Type B pancreatic cell (in vitro differentiated cells): ENCODE measurements at places on chromosomes 4 and X. TPM values are rescaled to one million over a fixed set of nuclear protein-coding genes. Genes with fewer than 3 reads are reported as not detected.

Gene NAA10
- 73.8 and 82.7 TPM in 2 replicates for total RNA-seq

Gene TMSB15C
- total RNA-seq = 4.4 and 16.5 TPM in 2 replicates

Gene DCLK2
- total RNA-seq = 4.8 and 24.9 TPM in 2 replicates

Gene BEX2
- total RNA-seq = 24.3 and 39.4 TPM in 2 replicates

Gene GPR143
- total RNA-seq = 4.7 TPM in 2 replicates

GRCh38 chrX:7134981-7135380, 12.5 kb upstream of the STS start:
- no peak for DNase-seq

DNA sequence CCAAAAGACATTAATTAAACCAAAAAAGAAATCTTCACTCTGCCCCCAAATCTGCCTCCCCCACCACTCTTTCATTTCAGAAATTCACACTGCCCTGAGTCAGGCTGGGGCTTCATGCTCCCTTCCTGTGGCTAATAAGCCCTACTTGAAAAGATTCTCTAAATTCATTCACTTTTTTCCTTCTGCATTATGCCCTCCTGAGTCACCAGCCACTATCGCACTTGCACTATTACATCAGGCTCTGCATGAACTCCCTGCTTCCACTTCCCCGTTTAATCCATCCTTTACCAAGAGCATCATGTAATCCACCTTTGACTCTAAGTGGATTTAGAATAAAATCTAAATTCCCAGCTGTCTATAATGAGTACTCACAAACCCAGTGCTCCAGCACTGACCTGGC, 295.4 kb upstream of the KLF3 start:
- no peak for DNase-seq

DNA sequence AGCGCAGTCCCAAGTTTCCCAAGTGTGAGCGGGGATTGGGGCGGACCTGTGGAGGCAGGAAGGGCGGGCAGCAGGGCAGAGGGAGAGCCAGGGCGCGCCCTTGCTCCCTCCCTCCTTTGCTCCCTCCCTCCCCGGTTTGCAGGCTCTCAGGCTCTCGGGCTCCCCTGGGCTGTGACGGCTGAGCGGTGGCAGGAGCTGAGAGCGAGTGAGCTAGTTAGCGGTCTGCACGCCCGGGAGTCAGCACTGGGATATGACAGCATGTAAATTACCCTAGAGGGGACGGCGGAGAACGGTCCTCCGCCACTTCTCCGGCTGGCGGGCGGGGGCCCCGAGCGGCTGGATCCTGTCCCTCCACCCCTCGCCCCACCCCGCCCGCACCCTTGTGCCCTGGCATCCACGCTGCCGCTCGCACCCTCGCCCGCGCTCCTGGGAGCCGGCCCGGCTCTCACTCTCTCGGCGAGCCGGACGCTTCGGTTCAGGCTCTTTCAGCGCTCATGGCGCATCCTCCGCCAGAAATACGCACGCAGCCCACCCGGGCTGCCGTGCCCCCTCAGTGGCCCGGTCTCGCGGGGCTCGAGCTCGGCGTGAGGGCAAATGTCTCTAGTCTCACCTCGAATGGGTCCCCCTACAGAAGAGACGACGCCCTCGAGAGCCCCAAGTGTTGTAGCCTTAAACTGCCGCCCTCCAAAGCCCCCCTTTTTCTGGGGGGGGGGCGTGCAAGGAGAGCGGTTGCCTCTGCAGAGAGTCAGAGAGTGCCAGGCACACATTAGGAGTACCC, at the start of gene TSC22D3:
TSS of gene TSC22D3 (minus strand) at position 54 of the 778 bp plus-strand sequence. CDS start 368 bp downstream, outside the sequence.
- no peak for DNase-seq

DNA sequence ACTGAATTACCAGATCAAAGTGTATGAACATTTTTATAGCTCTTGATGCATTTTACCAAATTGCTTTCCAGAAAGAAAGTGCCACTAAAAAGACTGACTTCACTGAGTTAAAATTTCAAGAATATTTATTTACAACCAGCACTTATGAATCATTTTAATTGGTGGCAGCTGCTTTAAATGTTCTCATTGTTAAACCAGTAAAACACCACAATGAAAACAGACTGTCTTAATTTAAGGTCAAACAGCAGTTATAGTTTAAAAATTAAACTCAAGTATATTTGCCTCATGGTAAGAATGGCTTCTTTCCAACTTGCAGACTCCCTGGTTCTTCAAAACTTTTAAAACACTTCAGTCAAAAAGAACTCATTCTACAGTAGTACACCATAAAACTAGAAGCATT, 36.9 kb downstream of the AMMECR1 start:
- no peak for DNase-seq

DNA sequence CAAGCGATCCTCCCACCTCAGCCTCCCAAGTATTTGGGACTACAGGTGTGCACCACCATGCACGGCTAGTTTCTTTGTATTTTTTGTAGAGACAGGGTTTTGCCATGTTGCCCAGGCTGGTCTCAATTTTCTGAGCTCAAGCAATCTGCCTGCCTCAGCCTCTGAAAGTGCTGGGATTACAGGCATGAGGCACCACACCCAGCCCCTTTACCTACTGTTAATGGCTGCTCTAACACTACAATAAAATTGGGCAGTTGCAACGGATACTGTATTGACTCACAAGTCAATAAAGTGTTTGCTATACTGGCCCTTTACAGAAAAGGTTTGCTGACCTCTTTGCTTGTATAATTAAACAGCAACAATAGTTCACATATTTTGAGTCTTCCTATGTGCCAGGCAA, 41.5 kb downstream of the TRIM2 start:
- no peak for DNase-seq

GRCh38 chr4:126182336-126182735, 867.6 kb downstream of the FAT4 start:
- no peak for DNase-seq

- no peak for DNase-seq
Measured at GRCh38 chrX:145856181-145856580, 38.6 kb downstream of the SLITRK2 start.

- DNase-seq = no peak
Measured at GRCh38 chrX:48823053-48823452, 3.3 kb upstream of the ERAS start.

GRCh38 chr4:126583509-126583908, 1049.2 kb upstream of the INTU start:
- DNase-seq = no peak

DNA sequence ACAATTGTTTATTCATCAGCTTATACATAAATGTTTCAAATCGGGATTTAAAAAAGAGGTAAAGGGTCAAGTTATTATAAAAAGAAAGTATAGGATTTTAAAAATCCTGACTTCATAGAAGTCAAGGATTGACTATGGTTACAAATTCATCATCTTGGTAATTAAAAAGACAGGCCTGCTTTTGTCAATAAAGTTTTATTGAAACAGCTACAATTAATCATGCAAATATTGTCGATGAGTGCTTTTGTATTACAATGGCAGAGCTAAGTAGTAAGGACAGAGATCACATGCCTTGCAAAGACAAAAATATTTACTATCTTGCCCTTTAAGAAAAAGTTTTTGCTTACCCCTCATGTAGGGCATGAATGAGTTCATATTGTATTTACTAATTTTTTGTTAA, 595.4 kb downstream of the IL15 start:
- no peak for DNase-seq

DNA sequence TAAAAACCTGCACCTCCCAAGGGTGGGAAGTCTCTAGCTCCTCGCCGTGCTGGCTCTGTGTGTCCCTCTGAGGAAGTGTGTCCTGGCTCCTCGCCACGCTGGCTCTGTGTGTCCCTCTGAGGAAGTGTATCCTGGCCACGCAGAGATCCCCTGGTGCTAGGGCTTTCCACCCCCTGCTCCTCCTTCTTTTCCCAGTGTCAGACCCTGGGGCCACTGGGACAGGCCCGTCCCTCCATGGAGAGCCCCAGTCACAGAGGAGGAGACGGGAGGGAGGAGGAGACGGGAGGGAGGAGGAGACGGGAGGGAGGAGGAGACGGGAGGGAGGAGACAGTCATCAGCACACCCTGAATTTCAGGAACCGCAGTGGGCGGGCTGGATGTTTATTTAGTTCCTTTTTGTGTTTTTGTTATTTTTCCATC, 53.8 kb upstream of the HGFAC start:
- DNase-seq = no peak

DNA sequence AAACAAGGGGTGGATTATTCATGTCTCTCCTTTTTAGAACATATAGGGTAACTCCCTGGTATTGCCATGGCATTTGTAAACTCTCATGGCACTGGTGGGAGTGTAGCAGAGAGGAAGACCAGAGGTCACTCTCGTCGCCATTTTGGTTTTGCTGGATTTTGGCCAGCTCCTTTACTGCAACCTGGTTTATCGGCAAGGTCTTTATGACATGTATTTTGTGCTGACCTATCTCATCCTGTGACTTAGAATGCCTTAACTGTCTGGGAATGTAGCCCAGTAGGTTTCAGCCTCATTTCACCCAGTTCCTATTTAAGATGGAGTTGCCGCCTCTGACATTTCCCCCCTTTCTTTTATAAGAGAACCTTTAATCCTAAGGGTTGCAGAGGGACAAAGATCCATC, 45.8 kb downstream of the MGST2 start:
- DNase-seq = no peak

DNA sequence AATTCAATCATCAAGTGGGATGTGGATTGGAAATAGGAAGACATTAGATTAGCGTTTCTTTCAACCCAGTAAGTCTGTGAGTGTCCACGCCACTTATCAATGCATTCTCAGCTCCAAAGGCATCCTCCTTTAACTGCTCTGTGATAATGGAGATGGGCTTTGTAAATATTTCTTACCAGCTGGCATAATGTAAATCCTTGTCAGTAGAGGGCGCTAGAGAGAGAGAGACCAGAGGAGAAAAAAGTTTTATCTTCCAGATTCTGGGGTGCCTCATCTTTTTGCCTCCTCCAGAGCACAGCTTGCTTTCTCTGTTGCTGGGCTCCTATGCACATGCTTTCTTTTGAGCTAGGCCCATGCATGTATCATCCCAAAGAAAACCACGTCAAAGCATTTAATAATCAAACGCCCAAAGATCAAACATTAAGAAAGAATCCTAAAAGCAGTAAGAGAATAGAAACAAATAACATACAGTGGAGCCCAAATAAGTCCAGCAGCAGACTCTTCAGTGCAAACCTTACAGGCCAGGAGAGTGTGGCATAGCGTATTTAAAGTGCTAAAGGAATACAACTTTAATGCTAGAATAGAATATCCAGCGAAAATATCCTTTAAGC, 9.6 kb upstream of the MTMR1 start:
- no peak for DNase-seq

DNA sequence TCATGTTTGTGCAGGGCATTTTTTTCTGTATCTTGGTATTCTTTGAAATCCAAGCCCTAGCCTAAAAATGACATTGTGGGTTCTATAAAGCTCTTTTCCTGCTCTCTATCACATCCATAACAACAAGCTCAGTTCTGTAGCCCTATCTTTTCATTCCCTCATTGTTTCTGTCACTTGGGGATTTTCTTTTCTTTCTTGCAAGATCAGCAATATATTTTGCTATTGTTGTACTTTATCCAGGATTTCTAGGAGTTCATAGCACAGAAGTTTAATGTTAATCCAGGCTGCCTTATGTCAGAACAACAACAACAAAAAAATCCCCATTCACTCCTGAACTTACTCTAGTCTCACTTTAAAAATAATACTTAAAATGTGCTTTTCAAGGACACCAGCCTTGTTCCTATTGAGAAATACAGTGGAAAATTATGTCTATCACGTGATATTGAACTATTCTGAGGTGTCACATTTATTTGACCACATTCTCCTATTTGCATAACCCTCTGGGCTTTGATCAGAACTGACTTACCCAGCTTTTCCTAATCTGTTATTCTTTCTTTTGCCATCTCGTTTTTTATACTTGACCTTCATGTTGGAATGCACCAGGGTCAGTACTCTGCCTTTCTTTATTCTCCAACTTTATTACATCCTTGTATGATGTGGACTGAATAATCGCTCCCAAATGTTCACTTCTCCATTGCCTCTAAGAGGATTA, 112.8 kb downstream of the MAGEB5 start:
- no peak for DNase-seq

DNA sequence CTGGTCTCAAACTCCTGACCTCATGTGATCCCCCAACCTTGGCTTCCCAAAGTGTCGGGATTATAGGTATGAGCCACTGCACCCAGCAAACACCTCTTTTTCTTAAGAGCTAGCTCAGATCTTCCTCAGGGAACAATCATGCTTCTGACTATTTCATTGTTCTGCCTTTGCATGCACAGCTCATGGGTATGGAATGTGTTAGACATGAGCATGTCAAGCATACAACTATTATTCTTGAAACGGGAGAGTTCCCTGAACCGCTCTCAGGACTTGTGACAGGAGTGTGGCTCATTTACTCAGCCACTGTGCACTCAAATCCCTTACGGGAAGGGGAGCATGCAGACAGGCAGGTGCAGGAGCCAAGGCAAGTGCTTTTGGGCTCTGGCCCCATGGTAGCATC, 231.7 kb upstream of the TAPT1 start:
- no peak for DNase-seq

GRCh38 chrX:28303486-28303885, 283.8 kb upstream of the IL1RAPL1 start:
- no peak for DNase-seq

DNA sequence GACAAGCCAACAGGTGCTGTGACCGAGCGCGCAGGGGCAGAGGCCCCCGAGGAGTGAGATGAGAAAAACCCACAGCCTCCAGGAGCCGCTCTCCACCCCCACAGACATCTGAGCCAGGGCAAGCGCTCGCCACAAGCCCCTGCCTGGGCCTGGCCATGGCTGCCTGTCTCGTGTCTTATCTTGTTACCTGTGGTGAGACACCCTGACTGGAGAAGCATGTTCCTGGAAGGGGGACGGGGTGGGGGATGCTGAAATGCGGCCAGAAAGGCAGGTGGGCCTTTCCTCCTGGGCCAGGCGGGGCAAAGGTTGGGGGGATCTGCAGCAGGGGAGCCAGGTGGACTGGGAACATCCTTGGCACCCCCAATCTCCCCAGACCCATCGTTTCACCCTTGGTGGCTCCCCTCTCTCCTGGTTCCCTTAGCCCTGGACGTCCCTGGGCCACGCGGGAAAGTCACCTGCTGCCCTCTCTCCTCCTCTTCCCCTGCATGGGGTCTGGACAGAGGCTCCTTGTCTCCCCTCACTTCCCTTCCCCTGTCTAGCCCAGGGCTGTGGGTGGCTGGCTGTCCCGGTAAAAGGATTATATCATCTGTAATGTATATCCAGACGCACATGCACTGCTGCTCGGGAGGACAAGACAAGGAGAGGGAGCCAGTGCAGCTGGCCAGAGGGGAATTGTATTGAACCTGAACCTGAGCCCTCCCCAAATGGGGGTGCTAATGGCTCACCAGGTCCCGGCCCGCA, 8.4 kb upstream of the DUSP9 start:
- no peak for DNase-seq
